Right lobe of liver (tissue), 6 donors: ENCODE measurements at places on chromosomes 7 and 10. TPM values are rescaled to one million over a fixed set of nuclear protein-coding genes. Genes with fewer than 3 reads are reported as not detected.

LOXL4 gene
- total RNA-seq = 33.4 TPM

VSTM2A gene
- total RNA-seq = not detected

PITX3 gene
- total RNA-seq = not detected

EVX1 gene
- not detected for total RNA-seq

PRSS1 gene
- not detected for total RNA-seq

FGL2 gene
- total RNA-seq = 7.5 TPM

TSC22D4 gene
- 12.5 TPM for total RNA-seq

MMP21 gene
- 0.10 TPM for total RNA-seq

LRMDA gene
- total RNA-seq = 13.2 TPM

BMPR1A gene
- total RNA-seq = 13.8 TPM

C10orf67 gene
- total RNA-seq = not detected

C10orf105 gene
- not detected for total RNA-seq

LLCFC1 gene
- total RNA-seq = not detected

ZNF804B gene
- total RNA-seq = not detected

ANTXRL gene
- not detected for total RNA-seq

BICC1 gene
- total RNA-seq = 1.7 TPM

SLC26A5 gene
- total RNA-seq = 1.1 TPM
